ENCODE measurements at places on chromosomes 5 and 9.

DNA sequence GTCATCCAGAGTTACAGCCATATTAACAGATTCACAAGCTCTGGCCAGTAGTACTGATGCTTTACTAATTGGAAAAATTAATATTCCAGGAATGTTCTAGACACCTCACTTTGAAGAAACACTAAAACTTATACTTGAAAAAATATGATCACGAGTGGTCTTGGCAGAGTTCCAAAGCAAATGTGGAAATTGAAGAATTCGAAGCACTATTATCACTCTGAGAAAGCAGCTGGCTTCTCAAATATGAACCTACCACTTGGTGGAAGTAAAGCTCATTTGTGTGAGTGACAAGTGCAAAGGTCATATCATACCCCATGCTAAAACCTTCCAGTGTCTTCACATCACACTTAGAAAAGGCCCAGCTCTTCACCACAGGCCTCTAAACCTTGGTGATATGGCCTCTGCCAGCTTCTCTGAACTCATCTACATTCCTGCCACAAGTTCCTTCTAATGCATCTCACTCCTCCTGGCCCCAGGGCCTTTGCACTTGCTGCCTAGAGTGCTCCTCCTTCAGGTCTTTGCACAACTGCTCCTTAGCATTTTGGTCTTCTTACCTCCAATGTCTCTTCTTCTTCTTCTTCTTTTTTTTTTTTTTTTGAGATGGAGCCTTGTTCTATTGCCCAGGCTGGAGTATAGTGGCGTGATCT lies 175.7 kb upstream of the SMIM23 start:
- no peak overlapping the region for H3K27ac ChIP-seq
- H3K36me3 ChIP-seq: no peaks in the 10 kb centered on the region
- no peaks in the 10 kb centered on the region for H3K4me1 ChIP-seq
- no peaks in the 10 kb centered on the region for H3K27me3 ChIP-seq

DNA sequence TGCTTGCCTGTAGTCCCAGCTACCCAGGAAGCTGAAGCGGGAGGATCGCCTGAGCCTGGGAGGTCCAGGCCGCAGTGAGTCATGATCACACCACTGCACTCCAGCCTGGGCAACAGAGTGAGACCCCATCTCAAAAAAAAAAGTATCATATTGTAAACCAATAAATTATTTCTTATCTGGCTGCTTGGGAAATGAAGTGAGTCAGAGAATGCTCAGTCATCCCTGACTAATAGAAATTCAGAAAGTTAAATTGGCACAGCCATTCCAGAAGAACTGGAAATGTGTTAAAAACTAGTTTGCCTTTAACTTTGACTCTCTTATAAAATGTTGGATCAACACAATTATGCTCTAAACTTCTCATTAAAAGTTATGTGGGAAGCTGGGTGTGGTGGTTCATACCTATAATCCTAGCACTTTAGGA lies 9.8 kb upstream of the GNE start:
- no peaks in the 10 kb centered on the region for H3K4me1 ChIP-seq
- H3K36me3 ChIP-seq: no peaks in the 10 kb centered on the region
- H3K27me3 ChIP-seq: no peaks in the 10 kb centered on the region
- no peak for DNase-seq

- DNase-seq: no peak
- H3K4me3 ChIP-seq: no peak overlapping the region
- peaks cover 60% of the 10 kb centered on the region for H3K36me3 ChIP-seq
Observed at GRCh38 chr9:129059796-129060785, 20.8 kb upstream of the DOLPP1 start.

DNA sequence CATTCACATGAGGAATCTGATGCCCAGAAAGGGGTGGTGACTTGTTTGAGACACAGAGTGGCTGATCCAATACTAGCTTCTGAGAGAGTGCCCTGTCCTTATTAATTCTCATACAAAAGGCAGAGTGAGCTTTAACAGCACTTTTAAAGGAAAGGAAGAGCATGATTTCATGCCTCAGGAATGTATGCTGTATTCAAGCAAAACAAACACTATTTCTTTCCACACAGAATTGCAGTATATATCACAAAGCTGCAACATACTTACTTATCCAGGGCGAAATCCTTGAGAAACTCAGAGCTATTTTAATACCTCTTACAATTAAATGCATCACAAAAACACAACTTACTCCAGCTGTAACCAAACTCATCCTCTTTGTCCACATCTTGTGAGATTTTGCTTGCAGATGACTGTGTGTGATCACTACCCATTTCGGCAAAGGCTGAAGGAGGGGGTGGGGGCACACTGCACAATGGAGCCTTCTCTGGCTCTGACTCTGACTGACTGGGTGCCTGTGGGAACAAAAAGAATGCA lies 139.8 kb downstream of the MPDZ start:
- H3K27me3 ChIP-seq: no peaks in the 10 kb centered on the region
- no peak overlapping the region for H3K4me3 ChIP-seq
- H3K27ac ChIP-seq: no peak overlapping the region
- no peak for DNase-seq
- H3K4me1 ChIP-seq: no peaks in the 10 kb centered on the region
